ENCODE measurements at places on chromosomes 16 and 17.

- peak; percentile 56 for DNase-seq
Observed at GRCh38 chr17:77366558-77367245, 225.9 kb downstream of the SEC14L1 start.

DNA sequence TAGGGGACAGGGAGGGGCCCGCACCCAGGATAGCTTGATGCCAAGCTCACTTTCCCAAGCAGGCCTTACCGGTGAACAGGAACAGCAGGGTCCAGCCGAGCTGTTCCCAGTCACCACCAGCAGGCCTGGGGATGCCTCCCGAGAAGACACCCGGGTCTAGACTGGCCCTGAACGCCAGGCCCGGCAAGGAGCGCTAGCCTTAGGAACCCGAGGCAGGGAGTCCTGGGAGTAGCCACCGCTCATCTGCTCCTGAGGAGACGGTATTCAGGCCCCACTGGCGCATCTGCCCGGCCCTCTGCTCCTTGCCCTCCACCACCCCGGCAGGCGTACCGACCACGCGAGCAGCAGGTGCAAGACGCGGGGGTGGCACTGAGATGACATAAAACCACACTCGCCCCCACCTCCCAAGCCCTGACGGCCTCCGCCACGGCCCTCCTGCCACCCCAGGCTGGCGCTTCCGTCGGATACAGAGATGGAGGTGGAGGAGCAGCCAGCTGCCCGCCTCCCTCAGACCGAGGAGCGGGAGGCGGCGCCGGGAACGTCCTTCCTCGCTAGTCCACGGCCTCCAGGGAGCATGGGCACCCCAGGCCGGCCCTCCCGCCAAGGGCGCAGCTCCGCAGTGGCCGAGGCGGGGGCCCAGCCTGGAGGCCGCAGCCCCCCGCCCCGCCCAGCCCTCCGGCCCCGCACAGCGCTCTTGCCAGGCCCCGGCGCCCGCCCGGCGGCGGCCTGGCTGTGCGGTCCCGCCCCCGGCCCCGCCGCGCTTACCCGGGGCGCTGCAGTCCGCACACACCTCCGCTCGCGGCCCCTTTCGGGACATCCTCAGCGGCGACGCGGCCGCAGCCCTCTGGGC, 661 bp downstream of the GIT1 start:
- peak; percentile 35 for DNase-seq

DNA sequence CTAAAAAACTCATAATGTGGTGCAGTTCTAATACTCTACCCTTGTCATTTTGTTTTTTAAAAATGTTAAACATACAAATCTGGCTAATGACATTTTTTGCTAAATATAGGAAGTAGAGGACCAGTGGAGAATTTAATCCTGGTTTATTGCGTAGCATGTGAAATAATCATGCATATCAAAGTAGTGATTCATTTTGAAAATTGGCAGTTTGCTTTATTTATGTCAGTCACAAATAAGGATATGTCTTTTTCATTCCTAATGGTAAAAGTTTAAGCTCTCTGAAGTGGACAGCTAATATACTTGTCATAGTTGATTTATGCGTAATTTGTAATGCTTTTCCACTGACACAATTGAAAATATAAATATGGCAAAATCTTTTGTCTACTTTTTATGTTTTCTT, 224.2 kb downstream of the BCAS3 start:
- DNase-seq, result no peak

DNA sequence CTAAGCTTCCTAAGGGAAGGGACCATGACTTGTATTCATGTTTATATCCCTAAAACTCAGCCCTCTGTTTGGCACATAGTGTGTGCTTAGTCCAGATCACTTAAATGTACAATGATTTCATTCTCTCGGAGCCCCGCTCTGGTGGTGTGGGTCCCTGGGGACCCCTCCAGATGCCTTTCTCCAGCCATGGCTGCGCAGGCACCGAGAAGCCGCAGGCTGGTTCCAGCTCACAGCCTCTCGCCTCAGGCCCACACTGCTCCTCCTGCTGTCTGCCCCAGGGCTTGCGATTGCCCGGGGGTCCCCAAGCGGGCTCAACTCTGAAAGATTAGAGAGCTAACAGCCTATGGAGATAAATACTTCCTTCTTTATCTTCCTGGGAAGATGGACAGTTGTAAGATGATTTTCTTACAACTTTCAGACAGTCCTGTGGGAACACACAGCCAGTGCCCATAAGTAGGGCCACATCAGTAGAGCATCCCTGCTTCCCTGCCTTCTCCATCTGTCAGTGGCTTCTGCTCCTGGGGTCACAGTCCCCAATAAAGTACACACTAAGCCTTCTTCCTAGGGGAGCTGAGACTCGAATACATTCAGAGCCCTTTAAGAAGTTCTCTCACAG, 66.2 kb downstream of the CENPV start:
- DNase-seq, result peak; percentile 46

GRCh38 chr17:69518951-69519350, 104.5 kb downstream of the MAP2K6 start:
- DNase-seq, result no peak

DNA sequence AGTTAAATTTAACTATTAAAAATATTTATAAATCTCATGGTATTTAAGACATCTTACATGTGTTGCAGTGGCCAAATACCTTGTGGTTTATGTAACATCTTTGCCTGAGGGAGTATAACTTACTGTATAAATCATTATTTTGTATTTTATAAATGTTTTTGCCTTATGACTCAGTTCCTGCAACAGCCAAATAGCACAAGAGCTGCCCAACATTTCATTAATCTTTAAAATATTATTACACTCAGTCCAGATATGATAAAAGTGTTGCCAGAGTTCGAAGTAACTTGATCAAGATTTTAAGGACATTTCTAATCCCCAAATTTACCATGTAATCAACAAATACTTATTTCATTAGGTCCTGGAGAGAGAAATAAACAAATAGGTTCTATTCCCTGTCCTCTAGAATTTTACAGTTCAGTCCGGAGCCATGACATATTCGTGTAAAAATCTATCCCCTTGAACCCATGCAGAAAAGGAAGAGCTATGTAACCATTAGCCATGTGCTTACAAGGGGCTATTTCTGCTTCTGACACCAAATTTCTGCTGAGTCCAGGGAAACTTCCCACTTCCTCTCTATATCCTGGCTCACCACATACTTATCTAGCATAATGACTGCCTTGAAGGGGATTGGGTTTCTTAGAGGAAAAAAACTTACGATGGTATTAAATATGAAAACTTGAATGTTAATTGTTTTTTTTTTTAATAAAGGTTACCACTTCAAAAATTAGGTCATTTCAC, 44.0 kb downstream of the IRX6 start:
- DNase-seq, result no peak

DNA sequence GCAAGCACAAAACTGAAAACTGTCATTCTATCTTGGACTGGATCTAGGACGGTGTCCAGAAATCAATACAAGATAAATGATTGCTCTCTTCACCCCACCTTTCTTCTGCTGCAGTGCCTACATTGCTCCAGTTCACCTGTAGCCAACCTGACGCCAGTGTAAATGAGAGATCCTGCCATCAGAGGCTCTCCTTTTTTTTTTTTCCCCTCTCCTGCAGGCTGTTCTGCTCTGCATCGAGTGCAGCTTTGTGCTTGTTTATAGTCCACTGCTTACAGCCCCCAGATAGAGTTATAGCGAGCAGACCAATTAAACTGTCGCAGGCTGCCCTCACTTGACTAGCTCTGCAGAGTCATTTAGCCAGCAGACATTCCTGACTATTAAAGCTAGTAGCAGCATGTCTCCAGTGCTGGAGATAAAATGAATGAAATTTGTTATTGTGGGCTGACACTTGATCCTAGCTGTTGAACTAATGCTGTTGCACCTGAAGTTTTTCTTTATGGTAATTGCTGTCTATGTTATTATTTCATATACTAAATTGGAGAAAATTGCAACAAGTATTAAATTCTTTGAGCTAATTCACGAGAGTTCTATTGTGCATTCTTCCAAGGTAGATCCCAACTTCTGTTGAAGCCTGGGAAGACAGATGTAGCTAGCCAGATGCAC, 257.1 kb downstream of the FTO start:
- no peak for DNase-seq

DNA sequence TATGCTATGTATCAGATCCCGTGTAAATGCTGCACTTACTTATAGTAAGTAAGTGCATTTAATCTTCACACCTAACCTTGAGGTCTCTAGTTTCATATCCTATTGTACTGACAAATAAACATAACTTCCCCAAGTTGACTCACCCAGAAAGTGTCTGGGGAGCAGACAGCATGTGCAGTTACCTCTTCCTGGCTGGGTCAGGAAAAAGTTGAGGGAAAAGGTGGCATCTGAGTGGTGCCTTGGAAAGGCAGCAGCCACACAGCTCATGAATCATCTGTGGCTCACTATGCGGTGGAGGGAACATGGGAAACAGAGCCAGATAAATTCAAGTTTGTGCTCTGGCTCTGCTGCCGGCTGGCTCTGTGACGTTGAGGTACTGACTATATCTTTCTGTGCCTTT, 382.0 kb upstream of the DYNLRB2 start:
- no peak for DNase-seq

- peak; percentile 57 for DNase-seq
Observed at GRCh38 chr16:30005341-30006094, 5.3 kb downstream of the DOC2A start.

GRCh38 chr16:48123104-48123788, 32.5 kb downstream of the ABCC12 start:
- DNase-seq, result peak; percentile 89

DNA sequence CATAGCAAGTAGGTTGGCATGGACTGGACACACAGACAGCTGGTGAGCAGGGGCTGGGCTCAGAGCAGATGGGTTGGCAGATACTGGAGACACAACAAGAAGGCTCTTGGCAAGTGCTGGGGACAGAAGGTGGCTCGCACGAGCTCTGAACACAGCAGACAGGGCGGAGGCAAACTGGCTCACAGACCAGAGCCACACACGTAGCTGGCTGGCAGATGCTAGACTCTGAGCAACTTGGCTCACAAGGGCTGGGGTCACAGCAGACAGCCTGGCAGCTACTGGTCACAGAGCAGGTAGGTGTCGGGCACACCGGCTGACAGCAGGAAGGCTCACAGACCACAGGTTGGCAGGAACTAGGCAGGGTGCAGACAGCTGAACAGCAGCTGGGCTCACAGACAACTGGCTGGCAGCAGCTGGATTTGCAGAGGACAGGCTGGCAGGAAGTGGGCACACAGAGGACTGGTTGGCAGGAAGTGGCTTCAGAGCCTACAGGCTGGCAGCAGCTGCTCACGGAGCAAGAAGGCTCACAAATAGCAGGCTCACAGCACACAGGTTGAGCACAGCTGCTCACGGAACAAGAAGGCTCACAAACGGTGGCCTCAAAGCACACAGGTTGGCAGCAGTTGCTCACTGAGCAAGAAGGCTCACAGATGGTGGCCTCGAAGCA, 725 bp downstream of the KRTAP16-1 start:
- DNase-seq, result peak; percentile 60

- DNase-seq, result no peak
Observed at GRCh38 chr17:65727246-65727645, 165.8 kb upstream of the AXIN2 start.

DNA sequence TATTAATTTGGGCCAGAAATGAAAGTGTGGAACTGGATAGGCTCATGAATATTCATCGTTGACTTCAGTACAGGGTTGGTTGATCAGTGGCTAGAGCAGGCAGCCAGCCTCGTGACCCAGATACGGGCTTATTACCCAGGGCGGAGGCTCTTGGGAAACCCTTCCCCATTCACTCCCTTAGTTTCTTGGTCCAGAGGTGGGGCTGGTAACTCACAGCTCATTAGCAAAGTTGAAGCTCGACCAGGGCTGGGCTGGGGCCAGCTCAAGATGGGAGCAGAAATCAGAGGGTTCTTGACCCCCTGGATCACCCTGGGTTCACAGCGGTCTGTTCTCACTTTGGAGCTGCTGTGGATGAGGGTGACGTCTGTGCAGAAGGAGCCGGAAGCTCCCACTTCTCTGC, 44.6 kb upstream of the GSE1 start:
- DNase-seq, result no peak

GRCh38 chr16:81630635-81631031, 148.5 kb upstream of the PLCG2 start:
- peak; percentile 28 for DNase-seq

GRCh38 chr17:57210224-57210553, 46.1 kb upstream of the MSI2 start:
- DNase-seq, result no peak

GRCh38 chr16:87410968-87411367, 18.8 kb downstream of the MAP1LC3B start:
- no peak for DNase-seq

DNA sequence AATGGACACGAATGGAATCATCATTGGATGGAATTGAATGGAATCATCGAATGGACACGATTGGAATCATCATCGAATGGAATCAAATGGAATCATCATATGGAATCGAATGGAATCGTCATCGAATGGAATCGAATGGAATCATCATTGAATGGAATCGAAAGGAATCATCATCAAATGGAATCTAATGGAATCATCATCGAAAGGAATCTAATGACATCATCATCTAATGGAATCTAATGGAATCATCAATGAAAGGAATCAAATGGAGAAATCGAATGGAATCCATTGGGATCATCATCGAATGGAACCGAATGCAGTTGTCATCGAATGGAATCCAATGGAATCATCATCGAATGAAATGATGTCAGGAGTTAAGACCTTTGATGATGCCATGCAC, 154.9 kb downstream of the SHCBP1 start:
- no peak for DNase-seq

- DNase-seq, result no peak
Observed at GRCh38 chr17:75051941-75052340, 4.9 kb downstream of the KCTD2 start.

GRCh38 chr16:68093816-68094613, 8.8 kb downstream of the NFATC3 start:
- no peak for DNase-seq

- DNase-seq, result no peak
Observed at GRCh38 chr17:4600563-4600962, 16.2 kb downstream of the SMTNL2 start.

DNA sequence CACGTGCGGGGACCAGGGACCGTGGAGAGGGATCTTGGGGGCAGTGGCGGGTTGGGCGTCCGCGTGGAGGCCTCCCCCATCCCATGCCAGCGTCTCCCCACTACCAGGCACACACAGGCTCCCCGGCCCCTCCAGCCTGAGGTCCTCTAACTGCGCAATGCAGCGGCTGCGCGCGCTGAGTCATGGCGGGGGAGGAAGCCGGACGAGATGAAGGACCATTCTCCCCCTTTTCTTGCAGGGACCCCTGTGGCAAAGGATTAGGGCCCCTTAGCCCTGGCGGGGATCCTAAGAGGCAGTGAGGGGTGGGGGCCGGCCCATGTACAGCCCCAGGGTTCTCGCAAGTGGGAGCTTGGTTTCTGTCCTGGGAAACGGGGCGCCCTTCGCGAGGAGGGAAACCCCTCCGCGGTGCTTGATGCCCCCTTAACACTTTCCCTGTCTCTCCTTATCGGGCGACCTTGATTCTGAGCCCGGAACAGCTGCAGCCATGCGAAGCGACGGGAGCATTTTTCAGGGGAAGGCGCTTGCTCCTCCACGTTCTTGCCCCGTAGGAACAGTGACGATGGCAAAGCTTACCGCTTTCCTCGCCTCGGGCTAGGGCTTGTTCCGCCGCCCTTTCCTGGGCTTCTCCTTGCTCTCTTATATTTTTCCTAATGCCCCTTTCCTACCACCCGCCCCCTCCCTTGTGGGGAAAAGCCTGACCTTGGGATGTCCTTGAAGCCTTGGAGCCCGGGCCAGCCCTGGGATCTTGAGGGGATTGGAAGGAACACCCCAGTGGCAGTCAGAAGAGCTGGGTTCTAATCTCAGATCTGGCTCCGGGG, 592 bp downstream of the ALDOA start:
- DNase-seq, result no peak

- DNase-seq, result no peak
Observed at GRCh38 chr17:11446316-11446715, 152.0 kb upstream of the DNAH9 start.
